ENCODE measurements at places on chromosomes 4 and X. TPM values are rescaled to one million over a fixed set of nuclear protein-coding genes. Genes with fewer than 3 reads are reported as not detected.

The TEX11 gene
- total RNA-seq: 0.15 TPM

The RBMXL3 gene
- not detected for total RNA-seq

The TDO2 gene
- total RNA-seq: 5.8 TPM

The PABPC5 gene
- total RNA-seq: 2.9 TPM

The PITX2 gene
- 0.99 TPM for total RNA-seq

The NIPAL1 gene
- not detected for total RNA-seq

The GLRB gene
- 11.8 TPM for total RNA-seq

The SLC10A4 gene
- total RNA-seq: 0.15 TPM

The C4orf51 gene
- not detected for total RNA-seq

The F8 gene
- 5.5 TPM for total RNA-seq

The HHIP gene
- 0.29 TPM for total RNA-seq

The GRID2 gene
- total RNA-seq: not detected

The UNC5C gene
- total RNA-seq: 2.5 TPM

The SYP gene
- 0.87 TPM for total RNA-seq

The TLR3 gene
- 7.8 TPM for total RNA-seq

The GNRHR gene
- total RNA-seq: not detected

The SOD3 gene
- total RNA-seq: 42.3 TPM

The KCND1 gene
- total RNA-seq: 1.9 TPM

The TCEAL4 gene
- 32.6 TPM for total RNA-seq

The RENBP gene
- total RNA-seq: 1.5 TPM
